Retinal pigment epithelial cell (primary cell): ENCODE measurements at places on chromosomes 2 and 18.

GRCh38 chr2:43060390-43061016, 165.9 kb downstream of the ZFP36L2 start:
- no peak for DNase-seq

DNA sequence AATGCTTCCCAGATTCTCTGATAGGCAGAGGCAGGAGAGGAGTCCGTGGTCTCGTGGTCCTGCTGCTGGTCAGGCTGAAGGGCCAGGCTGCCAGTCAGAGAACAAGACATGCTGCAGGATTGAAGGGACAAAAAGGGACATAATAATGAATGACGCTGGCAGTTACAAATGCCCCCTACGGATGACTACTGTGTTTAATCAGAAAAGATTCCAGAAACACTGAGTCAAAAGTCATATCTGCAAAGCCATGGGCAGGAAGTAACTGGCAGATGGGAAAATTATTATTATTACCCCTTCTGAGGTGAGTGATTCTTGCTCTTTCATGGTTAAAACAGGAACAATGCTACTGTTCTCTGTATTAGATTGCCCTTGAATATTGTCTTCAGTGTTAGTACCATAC, 19.0 kb downstream of the LCT start:
- no peak for DNase-seq

DNA sequence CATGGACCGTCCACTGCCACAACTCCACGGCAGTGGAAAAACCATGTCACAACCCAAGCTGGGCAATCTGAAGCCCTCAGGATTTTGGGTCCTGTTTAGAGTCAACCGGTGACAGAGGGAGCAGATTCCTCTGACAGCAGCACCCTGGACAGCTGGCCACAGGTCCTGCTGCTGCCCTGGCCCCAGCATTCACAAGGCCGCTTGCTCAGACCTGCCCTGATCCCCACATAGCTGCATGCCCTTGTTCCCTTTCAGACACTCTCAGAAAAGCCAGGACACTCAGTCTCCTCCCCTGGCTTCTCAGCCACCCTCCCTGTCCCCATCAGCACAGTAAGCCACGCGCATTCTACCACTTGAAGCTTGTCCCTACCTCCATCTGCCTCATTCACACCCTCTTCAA, 1.6 kb downstream of the COPS9 start:
- no peak for DNase-seq

DNA sequence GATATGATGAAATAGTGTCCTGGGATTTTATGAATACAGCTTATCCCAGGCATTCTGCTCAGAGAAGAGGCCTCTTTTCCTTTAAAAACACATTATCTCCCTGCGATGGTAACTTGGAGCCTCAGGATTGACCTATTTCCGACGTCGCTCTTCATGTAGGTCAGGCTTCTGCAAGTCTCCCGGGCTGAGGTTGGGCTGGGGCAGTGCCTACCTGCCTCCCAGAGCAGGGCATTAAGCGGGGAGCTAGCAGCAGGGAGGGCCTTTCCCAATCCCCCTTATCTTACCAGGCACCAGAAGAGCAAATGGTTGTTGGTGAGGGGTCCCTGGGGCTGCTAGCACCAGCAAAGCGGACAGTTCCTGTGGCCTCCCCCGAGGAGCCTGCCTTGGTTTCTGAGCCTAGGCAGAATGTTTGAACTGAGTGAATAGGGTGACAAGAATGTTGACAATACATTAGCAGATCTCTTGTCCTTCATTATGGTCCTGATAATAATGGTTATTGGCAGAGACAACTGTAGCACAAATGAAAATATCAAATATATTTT, 60.2 kb downstream of the TRPM8 start:
- no peak for DNase-seq

DNA sequence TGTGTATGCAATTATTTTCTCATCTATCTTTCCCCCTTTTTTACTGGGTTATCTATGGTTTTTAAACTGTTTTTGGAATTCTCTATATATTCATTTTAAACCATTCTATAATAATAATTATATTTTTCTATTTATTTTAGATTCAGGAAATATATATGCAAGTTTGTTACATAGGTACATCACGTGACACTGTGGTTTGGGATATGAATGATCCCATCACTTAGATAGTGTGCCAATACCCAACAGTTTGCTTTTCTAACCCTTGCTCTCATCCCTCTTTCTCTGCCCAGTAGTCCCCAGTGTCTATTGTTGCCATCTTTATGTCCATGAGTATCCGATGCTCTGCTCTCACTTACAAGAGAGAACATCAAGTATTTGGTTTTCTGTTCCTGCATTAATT, 65.8 kb upstream of the SPHKAP start:
- no peak for DNase-seq

GRCh38 chr2:216920937-216921456, 61.1 kb upstream of the TNP1 start:
- DNase-seq, result no peak

- DNase-seq, result no peak
Measured at GRCh38 chr2:15092181-15092580, 459.7 kb downstream of the LRATD1 start.

DNA sequence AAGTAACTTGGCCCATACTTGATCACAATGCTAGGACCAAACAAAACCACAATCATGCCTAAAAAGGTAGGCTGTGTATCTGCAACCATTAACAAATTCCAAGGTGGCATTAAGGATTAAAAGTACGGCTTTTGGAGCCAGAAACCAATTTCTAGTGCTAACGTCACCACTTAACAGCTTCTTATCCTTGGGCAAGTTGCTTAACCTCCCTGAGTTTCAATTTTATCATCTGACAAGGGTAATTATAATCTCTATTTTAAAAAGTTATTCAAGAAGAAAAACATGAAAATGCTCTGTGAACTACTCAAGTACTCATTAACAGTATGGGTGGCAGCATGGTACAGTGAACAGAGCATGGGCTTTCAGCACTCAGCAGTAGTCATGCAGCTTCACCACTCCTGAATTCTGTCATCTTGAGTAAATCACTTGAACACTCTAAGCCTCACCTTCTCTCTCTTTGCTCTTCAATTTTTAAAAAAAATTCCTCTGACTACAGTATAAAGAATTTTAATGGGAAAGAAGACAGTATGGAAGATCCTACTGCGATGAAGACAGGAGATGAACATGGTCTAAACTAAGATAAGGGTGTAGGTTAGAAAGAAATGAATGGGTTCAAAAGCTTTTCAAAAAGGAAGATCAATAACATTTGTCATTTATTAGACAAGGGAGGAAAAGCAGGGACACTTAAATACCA, 69.2 kb downstream of the SS18 start:
- peak; percentile 93 for DNase-seq

- no peak for DNase-seq
Measured at GRCh38 chr2:9178110-9178903, 28.3 kb upstream of the ASAP2 start.

DNA sequence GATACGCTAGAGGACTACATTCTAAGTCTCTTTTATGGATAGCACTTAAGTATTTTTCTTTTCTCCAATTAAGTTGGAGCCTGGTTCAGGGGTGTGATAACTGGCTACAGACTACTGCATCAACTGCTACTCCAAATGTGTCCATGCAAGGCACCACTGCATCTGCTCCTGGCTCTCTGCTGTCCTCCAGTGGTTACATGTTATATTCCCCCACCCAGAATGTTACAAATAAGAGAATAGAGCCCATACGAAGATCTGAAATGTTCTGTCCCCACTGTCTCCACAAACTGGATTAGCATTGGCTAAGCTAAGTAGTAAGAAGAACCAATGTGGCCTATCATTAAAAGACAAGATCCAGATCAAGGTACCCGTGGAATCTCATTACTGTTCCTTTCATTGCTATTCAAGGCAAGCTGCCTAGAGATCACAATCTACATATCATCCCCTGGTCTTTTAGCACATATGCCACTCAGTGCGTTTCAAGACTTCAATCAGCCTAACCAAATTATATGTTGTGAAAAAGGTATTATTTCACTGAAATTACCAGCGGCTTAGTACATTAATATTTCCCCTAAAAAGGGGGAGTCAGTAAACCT, 308.3 kb upstream of the SLC8A1 start:
- DNase-seq, result no peak

DNA sequence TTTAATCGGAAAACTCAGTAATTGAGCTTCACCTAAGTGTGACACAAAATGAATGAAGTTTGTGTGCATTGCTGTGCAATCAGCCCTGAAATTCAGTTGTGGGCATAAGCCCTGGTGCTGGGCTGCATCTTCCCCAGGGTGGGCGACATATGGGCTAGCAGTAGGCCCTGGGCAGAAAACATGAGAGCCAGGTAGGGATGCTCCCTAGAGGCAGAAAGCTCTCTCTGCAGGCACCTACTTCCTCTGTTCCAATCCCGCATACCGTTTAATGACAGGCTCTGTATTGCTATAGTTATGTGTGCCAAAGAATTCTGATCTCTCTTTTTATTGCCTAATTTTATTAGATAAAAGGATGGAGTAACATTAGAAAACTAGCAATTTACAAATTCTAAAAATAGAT, 456.7 kb downstream of the NRXN1 start:
- no peak for DNase-seq

GRCh38 chr18:56637711-56638231, 621 bp downstream of the TXNL1 start:
- no peak for DNase-seq

DNA sequence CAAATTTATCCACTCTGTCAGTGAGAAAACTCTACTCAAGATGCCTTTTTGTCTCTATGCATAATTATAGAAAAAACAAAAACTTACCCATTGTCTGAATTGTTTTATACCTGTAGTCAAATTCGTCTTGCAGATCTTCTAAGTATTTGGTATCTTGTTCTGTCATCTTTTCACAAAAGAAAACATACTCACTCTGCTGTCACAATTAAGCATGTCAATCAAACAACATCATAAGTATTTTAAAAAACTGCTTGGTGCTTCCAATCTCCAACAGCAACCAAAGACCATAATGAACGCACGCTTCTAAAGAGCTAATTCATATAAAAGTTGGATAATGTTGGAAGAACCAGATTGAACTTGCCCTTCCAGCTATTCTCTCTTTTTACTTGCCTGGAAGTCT, 55.6 kb upstream of the STAT1 start:
- no peak for DNase-seq

DNA sequence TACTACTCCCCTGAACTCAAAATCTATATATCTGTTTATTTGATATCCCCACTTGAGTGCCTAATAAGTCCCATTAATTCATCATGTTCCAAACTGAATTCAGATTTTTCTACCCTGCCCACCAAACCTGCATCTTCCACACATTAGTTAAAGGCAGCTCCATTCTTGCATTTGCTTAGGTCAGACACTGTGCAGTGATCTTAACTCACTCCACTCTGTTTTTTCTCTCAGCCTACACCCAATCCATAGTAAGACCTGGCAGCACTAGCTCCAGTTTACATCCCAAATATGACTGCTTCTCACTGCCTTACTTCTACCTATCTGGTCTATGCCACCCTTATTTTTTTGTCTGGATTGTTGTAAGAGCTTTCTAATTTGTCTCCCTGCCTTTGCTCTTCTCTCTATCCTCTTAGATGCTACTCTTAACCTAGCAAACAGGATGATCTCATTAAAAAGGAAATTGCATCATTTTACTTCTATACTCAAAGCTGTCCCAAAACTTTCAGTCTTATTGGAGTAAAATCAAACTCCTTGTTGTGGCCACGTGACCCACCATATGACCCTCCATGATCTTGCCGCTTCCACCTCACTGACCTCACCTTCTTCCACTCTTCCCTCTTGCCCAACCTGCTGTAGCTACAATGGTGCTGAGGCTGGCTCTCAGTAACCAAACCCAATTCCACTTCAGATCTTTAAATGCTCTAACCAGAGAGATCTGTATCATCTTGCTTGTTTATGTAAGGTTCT, 274.9 kb upstream of the FANCL start:
- DNase-seq, result no peak

- DNase-seq, result no peak
Measured at GRCh38 chr2:32453242-32454062, 96.6 kb downstream of the BIRC6 start.

DNA sequence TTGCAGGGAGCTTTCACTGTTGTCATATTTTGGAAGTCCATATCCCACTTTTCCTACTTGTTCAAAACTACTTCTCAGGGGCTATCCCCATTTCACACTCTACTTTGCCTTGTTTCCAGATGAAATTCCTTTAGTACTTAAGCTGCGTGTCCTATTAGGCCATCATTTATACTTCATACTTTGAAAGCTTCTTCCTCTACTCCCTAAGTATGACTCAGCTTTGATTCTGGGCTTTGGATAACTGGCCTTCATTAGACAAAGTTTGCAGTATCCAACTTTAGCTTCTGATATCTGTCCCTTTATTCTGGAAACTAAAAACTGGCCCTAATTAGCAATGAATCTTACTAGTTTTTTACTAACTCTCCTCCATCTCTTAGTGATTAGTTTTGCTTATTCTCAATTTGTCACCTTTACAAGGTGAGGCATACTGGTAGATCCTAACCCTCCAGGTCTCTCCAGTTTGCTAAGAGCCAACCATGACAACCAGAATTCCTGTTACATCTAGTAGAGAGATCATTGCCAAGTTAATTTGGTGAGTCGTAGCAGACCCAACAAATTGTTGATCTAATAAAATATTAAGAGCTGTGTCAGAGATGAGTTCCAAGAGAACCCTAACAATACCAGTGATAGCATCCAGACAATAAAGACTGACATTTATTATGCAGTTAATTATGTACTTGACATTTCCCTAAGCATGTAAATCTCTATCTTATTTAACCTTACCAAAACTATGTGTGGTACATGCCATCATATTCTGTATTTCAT, 31.2 kb upstream of the ITGAV start:
- no peak for DNase-seq

- peak; percentile 20 for DNase-seq
Measured at GRCh38 chr2:99066075-99066958, 75.2 kb upstream of the C2orf15 start.

- no peak for DNase-seq
Measured at GRCh38 chr18:35511833-35512232, 14.1 kb upstream of the INO80C start.

DNA sequence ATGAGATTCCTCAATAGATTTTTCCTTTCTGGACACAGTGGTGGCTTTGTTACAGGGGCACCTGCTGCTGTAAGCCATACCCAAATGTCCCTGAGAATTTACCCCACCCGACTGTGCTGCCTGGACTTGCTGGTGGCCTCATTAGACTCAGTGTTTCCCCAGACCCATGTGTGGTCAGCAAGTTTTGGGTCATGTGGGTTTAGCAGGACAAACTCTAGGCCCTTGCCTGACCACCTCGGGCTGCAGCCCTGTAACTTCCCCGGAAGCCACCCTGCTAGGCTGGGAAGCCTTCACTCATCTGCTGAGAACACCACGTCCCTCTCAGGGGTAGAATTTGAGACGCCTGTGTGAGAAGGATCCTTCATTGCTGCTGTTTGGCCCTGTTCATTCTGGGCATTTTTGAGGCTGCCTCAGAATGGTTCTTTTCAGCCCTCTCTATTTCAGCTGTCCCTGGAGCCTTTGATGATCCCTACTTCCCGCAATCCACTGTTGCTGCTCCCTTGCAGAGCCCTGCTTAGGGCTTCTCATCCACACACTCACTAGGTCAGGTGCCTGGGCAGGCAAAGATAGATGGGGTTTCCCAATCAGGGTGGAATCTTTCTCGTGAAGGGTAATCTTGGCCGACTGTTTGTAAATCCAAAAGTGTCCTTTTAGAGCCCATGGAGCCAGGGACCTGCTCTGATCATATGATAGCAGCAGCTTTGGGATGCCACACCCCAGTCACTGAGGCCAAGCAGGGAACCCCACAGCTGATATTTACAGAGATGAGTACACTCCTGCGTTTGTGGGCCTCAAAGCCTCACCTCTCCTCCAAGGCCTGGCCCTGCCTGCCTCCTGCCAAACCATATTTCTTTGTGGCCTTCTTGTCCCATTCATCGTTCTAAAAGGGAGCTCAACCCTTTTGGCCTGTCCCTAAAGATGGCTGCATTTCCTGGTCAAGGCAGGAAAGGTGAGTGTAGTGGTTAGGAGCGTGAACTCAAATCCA, 6.7 kb downstream of the EHD3 start:
- no peak for DNase-seq

- DNase-seq, result no peak
Measured at GRCh38 chr2:101745711-101746694, 48.5 kb downstream of the MAP4K4 start.
